CD14-positive monocyte (primary cell): ENCODE measurements at places on chromosomes 3 and 15.

GRCh38 chr3:123476967-123477750, 28.3 kb upstream of the ADCY5 start:
- no peak for DNase-seq

DNA sequence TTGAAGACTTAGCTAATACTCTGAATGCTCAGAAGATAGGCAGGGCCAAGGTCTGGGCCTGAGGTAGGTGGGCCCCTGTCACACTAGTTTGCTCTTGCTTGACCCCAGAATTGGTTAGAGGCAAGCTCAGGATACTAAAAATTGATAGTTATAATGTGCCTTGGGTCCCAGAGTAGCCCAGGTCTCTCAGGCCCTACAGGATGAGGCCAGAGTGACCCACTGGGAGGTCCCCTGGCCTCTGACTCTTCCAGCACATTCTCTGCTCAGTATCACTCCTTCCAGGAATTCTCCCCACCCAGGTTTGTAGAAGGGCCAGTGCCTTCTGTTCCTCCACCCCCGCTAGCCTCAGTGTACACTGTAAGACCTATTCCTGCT, 667 bp upstream of the KLHDC8B start:
- DNase-seq = no peak

- peak; percentile 22 for DNase-seq
These were observed 76.8 kb downstream of the ZPLD1 start for GRCh38 chr3:102511639-102512038.

DNA sequence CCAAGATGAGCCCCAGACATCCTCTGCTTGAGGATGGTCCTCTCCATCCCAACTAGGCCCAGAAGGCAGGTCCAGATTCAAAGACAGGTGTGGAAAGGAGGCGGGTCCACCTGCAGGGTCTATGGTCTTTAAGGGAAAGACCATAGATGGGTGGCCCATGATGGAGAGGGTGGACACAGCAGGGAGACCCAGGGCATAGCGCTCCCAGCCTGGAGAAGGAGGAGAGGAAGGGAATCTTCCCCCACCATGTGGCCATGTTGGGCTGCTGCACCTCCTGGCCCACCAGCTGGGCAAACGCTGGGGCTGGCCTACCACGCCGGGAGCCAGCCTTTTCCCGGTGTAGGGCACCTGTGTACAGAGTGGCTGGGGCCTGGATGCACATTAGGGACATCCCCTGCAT, 265.2 kb upstream of the TLE3 start:
- DNase-seq = peak; percentile 53

DNA sequence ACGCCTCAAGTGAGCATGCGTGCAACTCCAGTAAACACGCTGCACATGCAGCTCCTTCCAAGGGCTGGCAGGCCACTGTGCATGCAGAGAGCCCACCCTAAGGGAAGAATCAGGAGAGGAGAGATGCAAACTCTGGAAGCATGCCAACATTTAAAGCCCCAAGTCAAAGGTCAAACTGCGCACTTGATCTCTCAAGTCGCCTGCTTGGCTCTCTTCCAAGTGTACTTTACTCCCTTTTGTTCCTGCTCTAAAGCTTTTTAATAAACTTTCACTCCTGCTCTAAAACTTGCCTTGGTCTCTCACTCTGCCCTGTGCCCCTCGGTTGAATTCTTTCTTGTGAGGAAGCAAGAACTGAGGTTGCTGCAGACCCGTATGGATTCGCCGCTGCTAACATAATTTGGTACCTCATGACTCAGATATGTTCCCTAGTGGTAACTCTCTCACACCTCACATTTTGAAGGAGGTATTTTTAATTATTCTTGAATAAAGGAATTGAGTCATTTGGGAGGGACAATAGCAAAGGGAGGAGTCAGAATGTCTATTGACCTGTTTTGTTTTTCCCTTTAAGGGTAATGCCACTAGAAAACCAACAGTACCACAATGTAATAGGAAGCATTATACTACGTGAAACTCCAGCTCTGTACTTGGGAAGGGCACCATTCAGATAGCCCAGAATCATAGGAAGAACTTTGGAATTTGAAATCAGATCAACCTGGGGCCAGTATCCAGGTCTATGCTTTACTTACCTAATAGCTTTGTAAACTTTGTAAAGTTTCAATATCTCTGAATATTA, 19.6 kb upstream of the DGKG start:
- DNase-seq = no peak

GRCh38 chr15:77255385-77255784, 164.5 kb downstream of the PEAK1 start:
- no peak for DNase-seq

- no peak for DNase-seq
These were observed 160.6 kb upstream of the POU1F1 start for GRCh38 chr3:87436781-87437543.

GRCh38 chr15:31954374-31955172, 75.7 kb upstream of the CHRNA7 start:
- DNase-seq = no peak

- peak; percentile 98 for DNase-seq
These were observed 183.8 kb upstream of the THBS1 start for GRCh38 chr15:39396979-39397615.

GRCh38 chr3:61180206-61180605, 71.0 kb downstream of the FHIT start:
- DNase-seq = no peak

GRCh38 chr3:165538166-165538565, 299.1 kb downstream of the BCHE start:
- no peak for DNase-seq

DNA sequence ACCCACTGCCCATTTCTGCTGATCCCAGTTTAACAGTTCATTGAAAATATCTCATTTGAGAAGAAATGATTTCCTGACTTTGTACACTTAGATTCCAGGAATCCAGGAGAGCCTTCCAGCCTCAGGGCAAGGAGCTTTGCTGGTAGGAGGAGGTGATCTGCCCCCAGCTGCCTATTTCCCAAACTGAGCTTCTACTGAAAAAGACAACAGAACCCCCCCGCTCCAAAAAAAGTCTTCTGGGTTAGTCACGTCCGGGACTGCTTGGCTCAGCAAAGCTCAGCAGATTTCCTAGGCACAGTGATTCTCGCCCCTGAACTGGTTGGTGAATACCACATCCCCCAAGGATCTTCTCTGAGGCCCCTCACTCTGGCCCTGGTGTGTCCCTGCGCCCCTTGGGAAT, 13.1 kb downstream of the SLC6A6 start:
- DNase-seq = no peak

DNA sequence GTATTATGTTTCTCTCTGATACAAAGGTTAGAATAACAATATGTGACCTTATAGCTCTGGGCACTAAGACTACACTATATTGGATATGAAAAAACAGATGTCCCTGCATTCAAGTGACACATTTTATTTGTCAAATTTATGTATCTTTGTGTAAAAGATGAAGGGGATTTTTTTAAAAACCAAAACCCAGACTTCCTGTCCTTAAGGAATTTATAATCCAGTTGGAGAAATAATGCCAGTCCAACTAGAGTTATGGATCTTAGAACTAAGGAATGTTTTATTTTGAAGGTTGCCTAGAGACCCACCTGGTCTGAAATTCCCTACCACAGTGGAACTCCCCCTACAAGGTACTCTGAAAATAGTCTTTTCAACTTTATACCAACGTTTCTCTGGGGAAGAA, 33.3 kb upstream of the PIK3CB start:
- DNase-seq = no peak

GRCh38 chr3:112127522-112128494, 5.2 kb downstream of the GCSAM start:
- no peak for DNase-seq

DNA sequence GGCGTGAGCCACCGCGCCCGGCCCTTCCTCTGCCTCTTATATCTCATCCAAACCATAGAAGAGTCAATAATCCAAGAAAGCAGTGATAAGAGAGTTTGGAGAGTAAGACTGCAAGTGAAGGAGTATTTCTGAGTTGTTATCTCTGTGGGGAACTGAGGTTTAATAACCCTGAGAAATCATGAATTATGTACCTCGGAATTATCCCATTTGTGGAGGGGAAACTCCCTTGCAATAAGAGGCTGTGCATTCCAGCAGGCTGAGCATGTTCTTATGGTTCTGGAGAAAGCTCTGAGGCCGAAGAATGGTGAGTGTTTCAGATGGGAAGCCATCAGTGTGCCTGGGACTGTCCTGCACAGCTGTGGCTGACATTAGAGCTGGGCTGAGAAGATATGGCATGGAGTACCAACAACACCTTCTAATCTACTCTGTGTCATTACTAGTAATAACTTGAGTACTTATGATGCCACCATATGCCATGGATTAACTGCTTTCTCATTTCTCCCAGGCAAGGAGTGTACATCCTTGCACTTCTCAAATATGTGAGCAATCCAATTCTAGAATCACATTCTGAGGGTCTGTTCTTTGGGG, 31.4 kb upstream of the NOX5 start:
- no peak for DNase-seq

- no peak for DNase-seq
These were observed 39.7 kb downstream of the RTP1 start for GRCh38 chr3:187236962-187237361.

- no peak for DNase-seq
These were observed 69.0 kb upstream of the THBS1 start for GRCh38 chr15:39511916-39512260.

DNA sequence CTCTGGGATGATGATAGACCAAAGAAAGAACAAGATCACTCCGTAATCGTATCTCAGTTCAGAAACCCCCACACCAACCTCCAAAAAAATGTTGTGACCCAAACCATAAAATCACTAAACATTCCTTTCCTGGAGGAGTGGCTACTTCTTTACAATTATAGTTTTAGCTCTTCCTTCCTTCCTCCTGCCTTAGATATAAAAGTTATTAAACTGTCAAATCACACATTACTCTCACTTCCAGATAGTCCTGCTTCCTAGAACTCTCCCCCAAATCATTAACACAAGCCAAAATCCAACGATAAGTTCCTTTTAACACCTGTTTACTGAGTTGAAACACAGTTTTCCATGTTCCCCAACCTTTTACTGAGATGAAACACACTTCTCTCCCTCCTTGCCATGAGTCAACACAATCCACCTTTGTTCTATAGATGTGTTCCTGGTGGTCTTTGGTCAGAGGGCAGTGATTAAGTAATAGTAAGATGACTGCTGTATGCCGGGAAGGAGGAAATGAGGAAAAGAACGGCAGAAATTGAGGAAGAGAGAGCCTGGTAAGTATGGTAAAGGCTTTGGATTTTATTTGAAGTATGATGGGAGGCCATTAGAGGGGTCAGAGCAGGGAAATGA, 8.3 kb upstream of the CRYGS start:
- DNase-seq = no peak

- no peak for DNase-seq
These were observed 167.1 kb downstream of the NFKBIZ start for GRCh38 chr3:102016417-102016816.

GRCh38 chr3:14297305-14297704, 105.1 kb upstream of the SLC6A6 start:
- no peak for DNase-seq

DNA sequence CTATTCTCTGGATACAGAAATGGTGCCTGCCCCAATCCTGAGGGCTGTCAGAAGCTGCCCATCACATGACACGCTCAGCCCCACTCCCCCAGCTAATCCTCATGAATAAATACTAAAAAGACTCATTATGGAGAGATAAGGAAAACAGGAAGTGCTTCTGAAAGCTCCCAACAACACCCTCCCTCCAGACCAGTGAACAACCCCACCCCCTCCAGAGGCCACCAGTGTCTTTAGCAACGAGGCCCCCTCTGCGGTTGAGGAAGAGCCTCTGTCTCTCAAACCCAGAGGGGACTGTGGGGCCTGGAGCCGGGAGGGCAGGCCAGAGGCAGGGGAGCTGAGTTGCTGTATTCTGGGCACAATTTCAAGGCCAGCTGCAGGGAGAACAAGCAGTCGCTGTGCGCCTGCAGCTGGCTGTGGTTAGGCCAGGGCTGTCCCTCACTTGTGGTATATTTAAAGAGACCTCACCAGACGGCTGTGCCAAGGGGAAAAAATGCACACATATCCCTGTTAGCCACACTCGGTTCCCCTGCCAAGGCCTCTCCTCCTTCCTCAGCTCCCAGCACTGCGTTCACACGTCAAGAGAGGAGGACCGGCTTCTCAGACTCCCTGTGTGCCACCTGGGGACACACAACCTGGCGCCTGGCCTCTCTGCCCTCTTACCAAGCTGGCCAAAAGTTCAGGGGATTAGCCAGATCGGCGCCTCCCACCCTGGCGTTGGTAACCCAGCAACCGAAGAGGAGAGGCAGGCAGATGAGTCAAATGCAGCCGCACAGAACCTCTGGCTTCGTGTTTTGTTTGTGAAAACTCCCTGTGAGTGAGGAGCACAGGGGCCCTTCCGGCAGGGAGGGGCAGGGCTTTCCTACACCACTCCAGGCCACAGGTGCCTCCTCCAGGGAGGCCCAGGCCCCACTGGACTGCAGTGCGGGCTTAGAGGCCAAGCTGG, 101.2 kb upstream of the ETV5 start:
- DNase-seq = no peak

- peak; percentile 46 for DNase-seq
These were observed 3.8 kb upstream of the GABPB1 start for GRCh38 chr15:50358845-50359244.

DNA sequence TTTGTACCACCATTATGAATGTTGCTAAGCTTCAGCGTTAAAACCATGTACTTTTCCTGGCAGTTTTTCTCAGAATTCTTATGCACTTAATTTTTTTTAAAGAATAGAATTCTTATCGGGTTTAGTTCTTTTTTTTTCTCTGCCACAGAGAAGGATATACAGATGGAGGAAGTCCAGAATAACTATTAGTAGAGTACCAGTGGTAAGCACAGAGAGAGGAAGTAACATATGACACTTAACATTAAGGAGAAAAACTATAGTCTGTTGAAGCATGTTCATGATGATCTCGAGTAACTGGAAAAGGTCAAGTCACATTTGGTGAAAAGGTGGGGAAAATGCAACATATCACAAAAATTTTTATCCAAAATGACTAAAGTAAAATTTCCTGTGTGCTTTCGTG, 68.9 kb downstream of the RNF13 start:
- DNase-seq = peak; percentile 19

DNA sequence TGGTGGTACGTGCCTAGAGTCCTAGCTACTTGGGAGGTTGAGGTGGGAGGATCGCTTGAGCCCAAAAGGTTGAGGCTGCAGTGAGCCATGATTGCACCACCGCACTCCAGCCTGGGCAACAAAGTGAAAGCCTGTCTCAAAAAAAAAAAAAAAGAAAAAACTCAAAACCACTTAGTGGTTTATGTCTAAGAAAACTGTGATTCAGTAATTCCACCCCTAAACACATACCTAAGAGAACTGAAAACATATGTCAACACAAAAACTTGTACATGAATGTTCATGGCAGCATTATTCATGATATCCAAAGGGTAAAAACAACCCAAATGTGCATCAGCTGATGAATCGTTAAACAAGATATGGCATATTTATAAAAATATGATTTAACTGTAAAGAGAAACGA, 14.3 kb downstream of the SPG21 start:
- DNase-seq = no peak

DNA sequence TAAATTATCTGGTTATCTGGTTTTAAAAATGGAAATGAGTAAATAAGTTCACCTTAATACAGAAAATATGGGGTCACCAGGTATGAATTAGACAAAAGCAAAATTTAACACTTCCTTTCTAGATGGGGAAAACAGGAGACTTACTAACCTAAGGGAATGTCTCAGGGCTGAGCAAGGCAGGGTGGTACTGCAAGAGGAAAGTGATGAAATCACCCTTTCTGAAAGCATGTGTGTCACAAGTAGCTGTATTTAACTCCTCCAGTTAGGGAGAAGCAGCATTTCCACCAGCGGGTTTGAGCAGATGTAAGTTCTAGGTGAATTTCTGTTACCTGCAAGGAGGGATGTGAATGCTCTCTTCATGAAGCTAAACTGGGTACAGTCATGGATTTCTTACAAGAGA, 629.1 kb downstream of the MECOM start:
- DNase-seq = no peak
